ENCODE measurements at places on chromosomes 16 and 17.
A peak's percentile ranks its signal among the peaks of the same experiment; 100 is the strongest.

GRCh38 chr17:49696233-49696761, 11.5 kb downstream of the SLC35B1 start:
- DNase-seq = no peak

GRCh38 chr17:76988796-76989195, 120.6 kb downstream of the MGAT5B start:
- DNase-seq = no peak

DNA sequence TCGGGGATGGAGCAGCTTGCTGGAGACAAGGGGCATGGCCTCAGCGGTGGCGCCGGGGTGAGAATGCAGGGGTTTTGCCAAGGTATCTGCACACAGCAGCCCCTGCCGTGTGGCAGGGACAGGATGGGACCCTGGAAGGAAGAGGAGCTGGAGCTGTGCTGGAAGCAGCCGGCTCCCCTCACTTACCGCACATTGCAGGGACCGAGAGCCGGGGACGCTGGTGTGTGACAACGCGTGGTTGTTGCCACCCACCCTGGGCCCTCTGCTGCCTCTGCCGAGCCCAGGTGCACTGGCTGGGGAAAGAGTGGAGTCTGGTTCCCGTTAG, 3.0 kb downstream of the NUBP2 start:
- DNase-seq = no peak

GRCh38 chr16:66618588-66619375, 14.3 kb downstream of the CMTM3 start:
- peak; percentile 93 for DNase-seq

- no peak for DNase-seq
Measured at GRCh38 chr16:79439901-79440300, 160.6 kb downstream of the MAF start.

DNA sequence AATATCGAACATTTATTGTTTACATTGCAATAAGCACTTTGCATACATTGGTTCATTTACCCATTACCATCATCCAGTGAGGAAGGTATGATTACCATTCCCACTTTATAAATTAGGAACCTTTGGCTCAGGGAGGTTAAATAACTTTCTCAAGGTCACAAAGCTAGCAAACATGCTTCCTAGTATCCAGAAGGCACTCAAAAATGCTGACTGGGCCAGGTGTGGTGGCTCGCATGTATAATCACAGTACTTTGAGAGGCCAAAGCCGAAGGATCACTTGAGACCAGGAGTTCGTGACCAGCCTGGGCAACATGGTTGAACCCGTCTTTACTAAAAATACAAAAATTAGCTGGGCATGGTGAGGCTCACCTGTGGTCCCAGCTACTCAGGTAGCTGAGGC, 259.6 kb downstream of the TMEM114 start:
- no peak for DNase-seq

DNA sequence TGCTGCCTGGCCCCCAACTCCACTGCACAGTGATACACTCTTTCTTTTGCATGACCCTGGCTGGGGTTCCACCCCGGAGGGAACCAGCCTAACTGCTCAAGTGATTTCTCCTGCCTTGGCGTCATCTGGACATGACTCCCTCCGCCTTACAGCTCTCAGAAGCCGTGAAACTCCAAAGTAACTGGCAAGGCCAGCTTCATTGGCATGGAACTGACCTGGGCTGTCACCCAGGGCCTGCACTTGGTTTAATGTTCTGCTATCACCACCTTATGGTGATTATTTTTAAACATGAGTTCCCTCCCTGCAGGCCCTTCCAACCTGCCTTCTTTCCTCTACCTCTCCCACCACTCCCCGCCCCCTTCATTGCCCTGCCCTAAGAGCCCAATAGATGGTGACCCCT, 139.7 kb upstream of the CDH5 start:
- no peak for DNase-seq

DNA sequence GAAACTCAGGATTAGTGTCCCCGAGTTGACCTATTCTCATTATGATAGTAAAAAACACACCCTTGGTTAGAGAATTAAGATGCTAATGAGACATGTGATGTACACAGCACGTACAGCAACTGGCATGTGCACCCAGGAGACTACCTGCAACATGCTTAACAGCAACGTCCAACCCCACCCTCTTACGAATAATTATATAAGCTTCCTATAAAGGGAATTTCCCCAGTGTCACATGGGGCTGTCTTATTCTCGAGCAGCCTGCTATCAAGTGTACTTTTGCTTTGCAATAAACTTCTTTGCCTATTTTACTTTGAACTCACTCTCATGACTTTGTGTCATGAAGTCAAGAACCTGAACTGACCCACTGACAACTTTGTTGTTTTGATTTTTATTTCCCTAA, 62.4 kb upstream of the PMFBP1 start:
- DNase-seq = no peak

GRCh38 chr16:85524630-85525419, 88.3 kb upstream of the GSE1 start:
- no peak for DNase-seq

GRCh38 chr16:51458356-51459140, 307.5 kb upstream of the SALL1 start:
- DNase-seq = no peak

DNA sequence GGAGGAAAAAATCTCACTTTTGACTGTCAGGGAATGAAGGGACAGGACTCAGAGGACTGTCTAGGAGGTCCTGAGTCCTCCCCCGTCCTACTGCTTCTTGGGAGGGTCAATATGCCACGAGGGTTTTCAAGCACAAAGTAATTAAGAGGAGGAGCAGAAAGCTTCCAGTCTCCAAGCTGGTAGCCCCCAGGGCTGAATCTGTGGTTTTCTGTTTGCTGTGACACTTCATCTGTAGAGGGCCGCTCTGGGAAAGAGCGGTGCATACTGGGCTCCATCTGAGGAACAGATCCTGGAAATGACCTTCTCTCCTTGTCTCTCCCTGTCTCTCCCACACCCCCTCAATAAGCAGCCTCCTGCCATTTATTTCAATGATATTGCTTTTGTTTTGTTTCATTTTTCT, 180.1 kb upstream of the SDK2 start:
- no peak for DNase-seq

DNA sequence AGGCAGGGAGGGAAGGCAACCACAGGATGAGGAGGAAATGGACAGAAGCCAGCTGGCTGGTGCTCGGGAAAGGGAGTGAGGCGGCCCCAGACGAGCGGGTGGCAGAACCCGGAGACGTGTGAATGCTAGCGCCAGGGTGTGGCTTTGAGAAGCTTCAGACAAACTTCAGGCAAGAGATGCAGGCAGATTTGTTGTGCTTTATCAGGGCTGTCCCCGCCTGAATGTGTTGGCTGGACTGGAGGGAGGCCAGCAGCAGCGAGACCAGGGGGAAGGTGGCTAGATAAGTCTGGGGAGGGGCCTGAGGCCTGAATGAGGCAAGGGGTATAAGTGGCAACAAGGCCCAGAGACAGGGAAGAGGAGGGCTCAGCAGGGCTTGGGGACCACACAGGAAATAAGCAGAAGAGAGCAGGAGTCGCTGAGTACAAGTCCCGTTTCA, 22.0 kb downstream of the CAMKK1 start:
- DNase-seq = no peak

GRCh38 chr16:78929841-78930240, 670.7 kb downstream of the MAF start:
- no peak for DNase-seq

- DNase-seq = no peak
Measured at GRCh38 chr16:84763629-84764028, 56.2 kb upstream of the CRISPLD2 start.

- no peak for DNase-seq
Measured at GRCh38 chr16:30753596-30753995, 5.4 kb downstream of the PHKG2 start.

GRCh38 chr17:9177212-9177611, 155.9 kb downstream of the NTN1 start:
- no peak for DNase-seq

DNA sequence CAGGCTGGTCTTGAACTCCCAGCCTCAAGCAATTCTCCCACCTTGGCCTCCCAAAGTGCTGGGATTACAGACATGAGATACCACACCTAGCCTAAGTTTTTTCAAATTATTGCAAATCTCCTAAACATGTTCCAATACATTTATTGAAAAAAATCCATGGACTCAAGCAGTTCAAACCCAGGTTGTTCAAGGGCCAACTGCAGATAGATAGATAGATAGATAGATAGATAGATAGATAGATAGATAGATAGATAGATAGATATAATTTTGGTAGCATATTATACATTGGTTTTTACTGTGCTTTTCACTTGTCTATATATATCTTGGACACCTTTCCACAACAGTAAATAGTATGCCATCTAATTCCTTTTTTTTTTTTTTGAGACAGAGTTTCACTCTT, 20.9 kb upstream of the RBBP6 start:
- DNase-seq = no peak

- DNase-seq = no peak
Measured at GRCh38 chr17:40564195-40564882, 933 bp downstream of the CCR7 start.

- no peak for DNase-seq
Measured at GRCh38 chr16:82651921-82652601, 25.3 kb downstream of the CDH13 start.

GRCh38 chr16:3664187-3664896, 9.9 kb downstream of the DNASE1 start:
- no peak for DNase-seq

GRCh38 chr17:18261146-18261515, 669 bp downstream of the MIEF2 start:
- DNase-seq = no peak

Measured in HS-5 (cell line).